GM23248 (cell line): ENCODE measurements at places on chromosomes 4 and X.
A peak's percentile ranks its signal among the peaks of the same experiment; 100 is the strongest.

GRCh38 chr4:8262637-8263322 lies 6.8 kb upstream of the HTRA3 start:
- no peak for DNase-seq

DNA sequence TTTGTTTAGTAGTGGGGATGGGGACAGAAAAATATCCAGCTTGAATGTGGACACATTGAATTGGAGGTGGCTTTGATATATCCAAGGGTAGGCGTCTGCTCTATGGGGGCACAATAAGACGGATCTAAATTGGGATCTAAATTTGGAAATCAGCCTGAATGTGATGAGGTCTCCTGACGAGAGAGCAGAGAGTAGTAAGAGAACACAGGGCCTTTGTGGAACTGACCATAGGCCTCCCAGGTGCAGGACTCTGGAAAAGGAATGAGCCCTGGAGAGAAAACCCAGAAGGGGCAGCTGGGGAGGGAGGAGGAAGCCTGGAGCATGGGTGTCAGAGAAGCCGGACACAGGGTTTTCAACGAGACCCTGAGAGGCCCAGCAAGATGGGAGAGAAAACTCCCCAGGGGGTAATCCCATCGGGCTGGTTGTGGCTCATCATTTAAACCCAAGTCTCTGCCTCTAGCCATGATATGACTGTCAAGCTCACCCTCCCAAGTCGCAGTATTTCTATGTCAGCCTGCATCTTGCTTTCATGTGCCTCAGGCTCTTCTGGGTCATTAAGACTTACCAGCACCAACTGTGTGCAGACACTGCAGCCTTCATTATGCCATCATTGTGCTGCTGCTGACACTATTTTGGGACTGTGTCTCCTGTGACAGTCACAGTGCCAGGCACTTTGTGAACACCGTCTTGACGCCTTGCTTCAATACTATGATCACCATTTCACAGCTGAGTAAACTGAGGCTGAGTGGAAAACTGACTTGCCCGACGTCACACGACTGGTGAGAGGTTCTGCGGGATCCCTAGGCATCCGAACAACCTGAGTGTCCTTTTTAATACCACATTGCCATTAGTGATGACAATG lies 57.1 kb downstream of the ANAPC4 start:
- DNase-seq = no peak

GRCh38 chr4:89303177-89303576 lies 4.4 kb downstream of the GPRIN3 start:
- no peak for DNase-seq

DNA sequence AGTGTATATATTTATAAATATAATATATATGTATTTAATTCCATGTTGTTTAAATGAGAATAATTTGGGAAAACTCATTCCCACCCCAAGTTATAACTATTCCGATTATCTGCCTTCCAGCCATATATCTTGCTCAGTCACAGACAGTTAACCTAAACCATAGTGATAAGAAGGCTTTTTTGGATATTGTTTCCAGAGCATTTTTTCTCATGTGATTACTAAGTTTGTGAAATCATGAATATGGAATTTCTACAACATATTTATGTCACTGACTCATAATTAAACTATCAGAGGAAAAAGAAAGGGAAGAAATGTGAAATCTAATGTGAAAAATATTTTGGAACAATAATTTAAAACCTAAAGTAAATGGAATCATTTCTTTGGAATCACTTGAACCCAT lies 1163.5 kb upstream of the PABPC4L start:
- no peak for DNase-seq

DNA sequence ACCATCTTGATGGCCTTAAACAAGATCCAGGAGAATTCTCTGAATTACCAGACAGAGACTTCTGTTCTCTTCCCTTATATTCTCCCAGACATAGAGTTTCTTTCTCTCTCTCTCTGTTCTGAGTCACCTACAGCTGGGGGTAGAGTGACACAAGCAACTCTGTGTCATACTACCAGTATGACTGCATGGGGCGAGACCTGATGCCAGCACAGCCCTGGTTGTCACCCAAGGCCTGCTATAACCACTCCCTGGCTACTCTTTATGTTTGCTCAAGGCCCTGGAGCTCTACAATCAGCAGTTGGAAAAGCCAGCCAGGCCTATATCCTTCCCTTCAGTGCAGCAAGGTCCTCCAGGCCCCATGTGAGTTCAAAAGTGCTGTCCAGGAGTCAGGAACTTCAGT lies 114.2 kb upstream of the TENT5D start:
- no peak for DNase-seq

DNA sequence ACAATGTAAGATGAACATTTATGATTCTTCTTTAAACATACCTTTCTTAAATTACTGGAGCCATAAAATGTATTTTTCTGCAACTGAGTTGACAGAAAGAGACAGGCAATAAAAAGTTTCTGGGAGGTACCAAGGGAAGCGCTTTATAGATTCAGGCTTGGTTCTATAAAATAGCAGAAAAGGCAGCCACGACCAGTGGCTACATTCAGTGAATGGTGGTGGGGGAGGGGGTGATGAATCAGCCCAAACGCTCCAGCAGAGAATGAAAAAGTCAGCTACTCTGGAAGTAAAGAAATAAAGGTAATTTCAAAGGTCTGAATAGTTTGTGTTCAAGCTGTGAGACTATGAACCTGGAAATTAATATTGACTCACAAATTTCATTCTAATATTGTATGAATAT lies 456.1 kb downstream of the KCTD8 start:
- DNase-seq = no peak

DNA sequence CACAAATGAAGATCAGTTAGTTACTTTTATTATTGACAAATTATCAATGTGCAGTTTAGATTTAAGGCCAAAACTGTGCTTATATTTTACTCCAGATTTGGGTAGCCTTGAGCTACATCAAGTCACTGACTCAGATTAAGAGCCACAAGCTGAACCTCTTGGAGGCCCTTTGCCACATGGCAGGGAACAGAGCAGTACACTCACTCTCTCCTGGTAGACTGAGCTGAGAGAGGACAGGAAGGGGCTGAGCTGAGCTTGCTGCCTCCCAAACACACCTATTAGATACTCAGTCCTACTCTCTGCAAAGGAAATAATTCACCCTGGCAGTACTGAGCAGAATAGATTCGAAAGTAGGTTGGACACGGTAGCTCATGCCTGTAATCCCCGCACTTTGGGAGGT lies 7.8 kb downstream of the STAP1 start:
- DNase-seq = peak; percentile 9

- DNase-seq = no peak
These were observed 862.8 kb downstream of the TRIML1 start for GRCh38 chr4:189001971-189002450.

GRCh38 chr4:143700046-143700415 lies 444 bp downstream of the FREM3 start:
- peak; percentile 75 for DNase-seq

GRCh38 chrX:13759152-13759718 lies 24.7 kb downstream of the OFD1 start:
- DNase-seq = no peak

DNA sequence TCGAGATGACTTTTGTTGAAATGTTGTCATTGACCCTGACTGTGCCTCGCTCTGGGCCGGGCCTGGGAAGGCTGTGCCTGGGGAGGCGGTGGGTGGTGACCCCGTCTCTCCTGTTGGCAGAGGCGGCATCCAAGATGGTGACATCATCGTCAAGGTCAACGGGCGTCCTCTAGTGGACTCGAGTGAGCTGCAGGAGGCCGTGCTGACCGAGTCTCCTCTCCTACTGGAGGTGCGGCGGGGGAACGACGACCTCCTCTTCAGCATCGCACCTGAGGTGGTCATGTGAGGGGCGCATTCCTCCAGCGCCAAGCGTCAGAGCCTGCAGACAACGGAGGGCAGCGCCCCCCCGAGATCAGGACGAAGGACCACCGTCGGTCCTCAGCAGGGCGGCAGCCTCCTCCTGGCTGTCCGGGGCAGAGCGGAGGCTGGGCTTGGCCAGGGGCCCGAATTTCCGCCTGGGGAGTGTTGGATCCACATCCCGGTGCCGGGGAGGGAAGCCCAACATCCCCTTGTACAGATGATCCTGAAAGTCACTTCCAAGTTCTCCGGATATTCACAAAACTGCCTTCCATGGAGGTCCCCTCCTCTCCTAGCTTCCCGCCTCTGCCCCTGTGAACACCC lies 36.4 kb downstream of the HTRA3 start:
- no peak for DNase-seq

DNA sequence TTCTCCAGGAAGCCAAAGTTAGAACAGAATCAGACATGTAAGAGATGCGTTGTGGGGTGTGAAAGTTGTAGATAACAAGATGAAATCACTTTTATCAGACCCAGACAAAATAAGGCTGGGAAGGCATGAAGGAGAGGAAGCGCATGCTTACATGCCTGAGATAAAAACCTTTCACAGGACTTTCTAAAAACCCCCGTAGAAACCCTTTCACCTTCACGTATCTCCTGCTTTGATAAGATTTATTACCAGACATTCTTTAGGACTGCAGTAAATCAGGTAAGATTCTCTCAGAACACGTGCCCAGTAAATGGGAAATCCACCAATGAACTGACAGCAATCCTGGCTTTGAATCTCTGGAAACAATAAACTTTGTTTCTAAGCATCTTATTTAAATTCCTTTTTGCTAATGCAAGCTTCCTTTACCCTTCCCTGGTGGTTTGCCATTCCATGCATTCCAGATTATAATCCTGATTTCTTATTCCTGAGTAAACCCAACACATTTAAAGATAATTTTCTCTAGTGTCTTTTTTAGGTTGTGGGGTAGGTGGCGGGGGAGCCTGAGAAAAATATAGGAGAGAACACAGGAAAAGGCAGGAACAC lies 254.6 kb upstream of the LDB2 start:
- DNase-seq = no peak

DNA sequence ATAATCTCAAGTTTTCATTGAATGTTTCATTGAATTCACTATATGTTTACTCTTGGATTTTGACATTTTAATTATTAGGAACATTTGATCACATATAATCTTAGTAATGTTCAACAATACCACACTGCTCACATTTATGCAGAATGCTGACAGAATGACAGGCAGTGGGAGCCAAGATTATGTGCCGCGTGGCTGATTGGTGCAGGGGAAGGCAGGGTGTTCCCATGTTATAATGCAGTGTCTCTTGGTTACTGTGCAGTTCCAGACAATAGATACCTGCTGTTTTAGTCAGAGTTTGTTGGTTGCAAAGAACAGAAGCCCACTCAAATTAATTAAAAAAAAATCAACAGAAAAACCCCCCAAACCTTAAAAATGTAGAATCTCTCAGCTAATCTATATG lies 33.0 kb downstream of the FHIP1A start:
- no peak for DNase-seq

DNA sequence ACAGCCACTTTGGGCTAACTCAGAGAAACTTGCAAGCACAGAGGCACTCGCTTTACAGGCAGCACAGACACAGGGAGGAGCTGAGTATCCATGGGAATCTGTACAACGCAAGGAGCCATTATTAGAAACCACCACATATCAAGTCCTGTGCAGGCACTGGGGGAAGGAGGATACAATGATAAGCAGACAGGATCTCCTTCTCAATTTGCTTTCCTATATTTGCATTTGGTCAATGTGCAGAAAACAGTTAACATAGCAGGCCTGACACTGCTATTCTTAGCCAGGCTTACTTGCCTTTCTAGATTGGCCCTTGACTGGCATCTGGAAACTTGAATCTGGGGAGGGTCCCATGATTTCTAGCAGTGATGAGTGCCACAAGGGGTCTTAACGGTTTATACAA lies 65.8 kb downstream of the TEC start:
- DNase-seq = no peak

GRCh38 chr4:26005764-26006163 lies 91.7 kb downstream of the SMIM20 start:
- no peak for DNase-seq

GRCh38 chr4:1047106-1047975 lies 35.9 kb downstream of the FGFRL1 start:
- no peak for DNase-seq

DNA sequence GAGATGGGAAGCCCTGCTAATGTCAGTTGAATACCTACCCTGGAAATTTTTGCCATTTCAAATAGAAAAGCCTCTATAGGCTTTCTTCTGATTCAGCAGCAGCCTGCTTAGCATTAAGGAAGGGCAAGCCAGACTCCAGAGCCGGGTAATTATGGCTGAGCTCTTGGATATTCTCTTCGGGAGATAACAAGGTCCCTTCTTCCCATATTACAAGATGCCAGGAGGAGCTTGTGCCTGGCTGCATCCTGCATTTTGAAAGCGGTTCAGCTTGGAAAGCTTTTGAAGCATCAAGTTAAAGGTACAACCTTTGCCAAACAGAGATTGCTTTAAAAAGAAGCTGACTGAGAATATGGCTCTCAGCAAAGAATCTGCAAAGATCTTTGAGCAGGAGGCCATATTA lies 399.6 kb upstream of the RPS6KA3 start:
- no peak for DNase-seq

DNA sequence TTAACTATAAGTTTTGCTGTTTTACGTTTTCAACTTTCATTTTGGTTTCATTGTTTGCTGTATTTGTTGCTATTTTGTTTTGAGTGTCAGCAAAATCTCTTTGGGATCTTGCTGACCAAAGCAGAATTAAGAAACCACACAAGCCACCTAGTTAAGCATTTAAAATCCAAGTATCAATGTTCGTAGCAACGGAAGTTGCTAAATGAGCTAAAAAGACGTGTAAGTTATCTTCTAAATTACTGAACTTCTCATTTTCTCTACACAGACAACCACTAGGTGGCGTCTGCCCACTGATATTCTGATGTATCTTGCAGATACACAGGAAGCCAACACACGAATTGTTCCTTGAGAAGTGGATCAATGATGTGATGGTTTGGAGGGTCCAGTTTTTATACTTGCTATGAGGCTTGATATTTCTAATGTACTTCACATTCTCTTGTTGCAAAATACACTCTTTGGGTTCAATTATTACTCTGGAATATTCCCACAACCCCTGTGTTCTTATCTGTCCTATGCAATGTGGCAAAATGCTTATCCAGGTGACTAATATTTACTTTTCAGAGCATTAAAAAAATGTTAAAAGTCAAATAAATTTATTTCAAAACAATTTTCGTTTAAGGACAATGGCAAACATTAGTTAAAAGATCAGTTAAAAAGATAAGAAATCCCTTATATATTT lies 250.5 kb downstream of the TECRL start:
- peak; percentile 65 for DNase-seq

DNA sequence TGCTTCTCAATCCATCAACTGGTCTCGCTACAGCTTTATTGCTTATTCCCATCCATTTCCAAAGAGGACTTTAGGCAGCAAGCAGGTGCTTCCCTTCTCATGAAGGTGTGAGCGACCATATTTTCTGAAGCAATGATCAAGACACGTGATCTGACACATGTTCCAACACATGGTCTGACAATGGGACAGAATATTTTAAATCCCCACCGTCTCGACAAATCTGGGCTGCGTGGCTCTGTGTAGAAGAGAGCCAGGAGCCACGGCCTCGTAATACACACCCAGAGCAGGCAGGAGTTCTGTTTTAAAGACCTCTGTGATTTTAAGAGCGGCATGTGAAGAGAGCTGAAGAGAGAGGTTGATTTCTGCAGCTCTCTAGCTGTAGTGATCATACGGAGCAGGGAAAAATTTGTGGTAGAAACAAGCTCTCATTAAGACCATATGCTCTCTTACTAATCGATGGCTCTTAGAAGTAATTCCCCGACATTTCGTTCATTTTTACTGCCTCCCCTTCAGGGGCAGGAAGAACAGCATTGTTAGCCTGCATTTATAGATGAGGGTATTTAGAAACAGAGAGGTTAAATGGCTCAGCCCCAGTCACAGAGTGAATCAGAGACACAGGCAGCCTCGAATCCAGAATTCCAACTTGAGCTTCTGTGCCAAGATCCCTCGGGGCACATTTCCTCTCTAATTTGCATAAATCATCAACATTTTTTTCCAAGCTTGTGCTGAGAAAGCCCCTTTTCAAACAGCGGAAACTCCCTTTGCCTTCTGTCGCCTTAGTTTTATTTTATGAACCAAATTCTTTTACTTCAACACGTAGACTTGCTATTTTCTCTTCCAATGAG lies 91.0 kb upstream of the BCOR start:
- peak; percentile 70 for DNase-seq
